ENCODE measurements at places on chromosomes 1 and 21.
A peak's percentile ranks its signal among the peaks of the same experiment; 100 is the strongest.

GRCh38 chr1:6950001-6950765, 164.9 kb downstream of the CAMTA1 start:
- no peak for DNase-seq

- peak; percentile 44 for DNase-seq
Observed at GRCh38 chr1:94801919-94802546, 18.1 kb upstream of the SLC44A3 start.

GRCh38 chr1:154908937-154909336, 27.6 kb downstream of the PMVK start:
- DNase-seq, result no peak

- no peak for DNase-seq
Observed at GRCh38 chr1:59803458-59804038, 11.2 kb upstream of the HOOK1 start.

- no peak for DNase-seq
Observed at GRCh38 chr1:43482215-43482614, 28.5 kb upstream of the HYI start.

DNA sequence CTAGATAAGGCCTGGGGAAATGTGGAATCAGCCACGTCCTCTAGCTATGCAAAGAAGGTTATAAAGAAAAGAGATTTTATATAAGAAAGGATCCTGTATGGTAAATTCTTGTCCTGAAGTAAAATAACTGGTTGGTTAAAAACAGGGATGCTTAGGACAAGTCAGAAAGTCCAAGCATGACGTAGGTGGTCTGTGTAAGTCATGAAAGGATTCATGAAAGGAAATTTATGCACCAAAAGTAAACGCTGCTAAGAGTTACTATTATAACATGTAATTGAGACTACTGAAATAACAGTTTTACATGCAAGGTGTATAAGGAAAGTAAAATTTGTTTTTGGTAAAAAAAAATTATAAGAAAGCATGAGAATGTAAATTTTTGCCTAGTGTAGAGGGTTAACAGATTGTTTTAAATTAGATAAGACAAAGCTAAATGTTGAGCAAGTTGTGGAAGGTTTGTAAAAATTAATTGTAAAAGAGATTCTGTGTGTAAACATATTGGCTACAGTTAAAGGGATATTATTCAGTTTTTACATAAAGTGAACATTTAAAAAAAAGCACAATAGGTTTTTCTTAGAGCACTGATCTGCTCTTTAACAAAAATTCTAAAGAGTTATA, 43.9 kb downstream of the PIGK start:
- DNase-seq, result no peak

GRCh38 chr1:109152196-109152595, 38.3 kb downstream of the ELAPOR1 start:
- no peak for DNase-seq

DNA sequence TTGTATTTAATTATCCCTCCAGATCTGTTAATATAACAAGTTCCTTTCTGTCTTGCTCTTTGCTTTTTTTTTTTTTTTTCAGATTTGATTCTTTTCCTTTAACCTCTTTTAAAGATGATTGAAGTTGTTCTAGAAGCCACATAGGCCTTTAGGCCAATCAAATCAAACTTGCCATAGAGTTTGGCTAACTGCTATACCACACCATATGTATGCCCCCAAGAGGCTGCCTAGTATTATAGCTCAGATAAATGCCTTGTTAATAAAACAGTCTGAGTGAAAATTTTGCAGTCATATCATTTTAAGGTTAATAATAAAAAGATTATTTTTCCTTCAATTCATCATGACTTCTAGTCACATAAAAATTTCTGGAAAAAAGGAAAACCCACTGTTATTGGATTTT, 696.0 kb upstream of the CHRM3 start:
- peak; percentile 25 for DNase-seq

DNA sequence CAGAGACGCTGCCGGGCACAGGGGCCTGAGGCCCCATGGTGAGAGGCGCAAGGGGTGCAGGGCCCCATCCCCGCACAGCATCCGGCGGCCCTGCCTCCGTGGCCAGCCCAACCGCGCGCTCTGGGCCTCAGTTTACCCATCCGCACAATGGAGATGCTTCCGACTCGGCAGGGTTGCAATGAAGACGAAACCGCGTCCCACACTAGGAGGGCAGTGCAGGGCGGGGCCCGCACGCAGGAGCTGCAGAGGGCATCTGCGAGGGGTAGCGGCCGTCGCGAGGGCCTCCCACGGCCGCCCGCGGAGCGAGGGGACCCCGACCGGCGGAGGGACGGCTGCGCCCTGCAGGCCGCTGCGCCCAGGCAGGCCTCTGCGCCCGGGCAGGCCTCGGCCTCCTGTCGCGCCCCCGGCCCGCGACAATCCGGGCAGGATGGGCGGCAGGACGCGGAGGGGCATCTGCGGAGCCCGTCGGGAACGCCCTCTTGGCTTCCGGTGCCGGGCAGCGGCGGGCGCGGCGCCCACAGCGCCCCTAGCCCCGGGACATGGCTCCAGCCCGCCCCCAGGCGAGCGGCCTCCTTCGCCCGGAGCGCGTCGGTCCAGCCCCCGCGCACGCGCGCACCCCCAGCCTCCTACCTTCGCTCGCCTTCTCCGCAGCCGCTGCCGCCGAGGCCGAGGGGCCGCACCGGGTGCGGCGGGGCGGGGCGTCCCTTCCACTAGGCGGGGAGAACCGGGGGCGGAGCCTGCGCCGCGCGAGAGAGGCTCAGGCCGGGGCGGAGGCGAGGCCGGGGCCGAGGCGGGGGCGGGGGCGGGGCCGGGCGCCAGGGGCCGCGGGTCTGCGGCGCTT, 15.3 kb downstream of the RNU1-1 start:
- DNase-seq, result peak; percentile 71

- no peak for DNase-seq
Observed at GRCh38 chr1:205287767-205288559, 33.6 kb downstream of the NUAK2 start.

DNA sequence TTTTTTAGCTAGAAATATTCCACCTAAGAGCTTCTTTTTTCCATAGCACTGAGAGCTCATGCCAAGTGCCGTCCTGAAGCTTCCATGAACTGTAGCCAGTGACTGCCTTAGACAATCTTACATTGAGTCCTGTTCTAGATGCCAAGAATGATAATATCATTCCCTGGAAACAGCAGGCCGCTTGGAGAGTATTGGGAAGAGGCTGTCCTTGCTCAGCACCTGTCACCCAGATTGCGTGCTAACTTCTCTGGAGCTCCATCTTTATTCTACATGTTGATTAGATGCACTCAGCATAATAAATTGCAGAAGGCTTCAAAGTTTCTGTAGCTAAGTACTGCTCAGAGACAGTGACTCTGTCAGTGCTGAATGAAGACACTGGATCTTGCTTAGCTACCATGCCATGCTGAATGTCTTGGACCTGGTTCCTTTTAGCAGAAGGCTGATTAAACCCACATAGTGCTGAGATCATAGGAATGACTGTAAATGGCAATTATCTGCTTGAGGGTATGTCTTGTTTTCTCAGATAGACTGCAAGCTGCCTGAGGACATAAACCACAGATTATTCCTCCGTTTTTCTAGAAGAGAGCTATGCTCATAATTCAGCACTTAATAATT, 83.1 kb upstream of the IRF2BP2 start:
- DNase-seq, result no peak

DNA sequence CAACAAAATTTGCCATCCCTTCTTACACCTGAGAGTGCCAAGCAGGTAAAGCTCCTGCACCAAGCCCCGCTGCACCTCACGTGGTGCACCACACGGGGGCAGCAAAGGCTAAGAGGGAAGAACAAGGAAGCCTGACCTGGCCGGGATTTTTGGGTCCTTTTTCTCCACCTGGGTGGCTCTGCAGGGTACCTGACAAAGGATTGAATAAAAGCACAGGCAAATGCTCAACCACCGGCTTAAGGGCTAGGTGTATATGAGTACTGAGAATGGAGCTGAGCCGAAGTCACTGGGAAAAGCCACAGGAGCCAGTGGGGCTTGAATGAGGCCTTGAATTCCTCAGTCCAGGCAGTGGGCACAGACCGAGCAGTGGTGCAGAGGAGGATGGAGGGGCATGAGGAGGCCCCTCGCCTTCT, 36.4 kb downstream of the ZNF697 start:
- DNase-seq, result peak; percentile 43

DNA sequence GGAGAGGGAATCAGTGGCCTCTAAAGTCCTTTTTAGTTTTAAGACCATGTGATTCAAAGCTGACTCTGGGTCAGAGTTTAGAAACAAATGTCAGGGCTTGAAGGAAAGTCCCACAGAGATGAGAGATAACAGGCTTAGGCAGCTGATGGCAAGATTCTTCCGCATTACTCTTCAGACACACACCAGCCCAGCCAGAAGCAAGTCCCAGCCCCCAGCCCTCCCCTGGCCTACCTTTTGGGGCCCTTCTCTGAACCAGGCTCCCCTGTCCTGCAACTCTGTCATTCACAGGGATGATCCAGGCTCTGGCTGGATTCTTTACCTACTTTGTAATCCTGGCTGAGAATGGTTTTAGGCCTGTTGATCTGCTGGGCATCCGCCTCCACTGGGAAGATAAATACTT, 13.1 kb upstream of the CASQ1 start:
- no peak for DNase-seq

DNA sequence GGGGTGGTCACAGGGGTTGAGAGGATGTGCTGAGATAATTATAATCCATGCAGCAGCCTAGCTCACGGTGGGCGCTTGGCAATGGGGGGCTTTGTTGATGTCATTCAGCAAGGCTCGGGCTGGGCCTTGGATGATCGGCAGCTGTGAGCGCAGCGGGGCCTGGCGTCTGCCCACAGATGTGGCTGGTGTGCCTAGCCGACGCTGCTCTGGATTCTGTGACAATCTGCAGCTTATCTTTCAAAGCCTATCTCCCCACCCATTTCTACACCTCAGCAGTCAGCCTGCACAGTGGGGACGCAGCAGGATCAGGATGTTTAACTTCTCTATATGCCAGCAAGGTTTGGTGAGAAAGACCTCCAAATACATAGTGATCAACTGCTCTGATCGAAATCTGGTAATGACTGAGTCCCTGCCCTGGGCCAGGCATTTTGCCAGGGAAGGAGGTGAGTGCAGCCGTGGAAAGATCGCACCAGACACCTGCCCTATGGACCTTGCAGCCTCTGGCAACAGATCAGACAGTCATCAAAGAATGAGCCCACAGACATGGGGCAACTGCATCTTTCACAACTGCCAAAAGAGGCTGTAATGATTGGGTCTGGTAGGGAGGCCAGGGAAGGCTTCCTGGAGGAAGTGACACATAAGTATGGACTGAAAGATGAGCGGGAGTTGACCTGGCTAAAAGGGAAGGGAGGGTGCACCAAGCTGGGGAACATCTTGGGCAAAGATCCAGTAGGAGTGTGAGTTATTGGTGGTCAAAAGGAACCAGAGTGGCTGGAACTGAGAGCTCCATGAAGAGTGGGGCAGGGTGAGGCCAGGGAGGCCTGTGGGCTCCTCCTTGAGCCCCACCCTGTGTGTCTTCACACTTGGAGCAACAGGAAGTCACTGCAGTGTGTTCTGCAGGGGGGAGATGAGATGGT, 35.3 kb downstream of the EPHB2 start:
- no peak for DNase-seq

DNA sequence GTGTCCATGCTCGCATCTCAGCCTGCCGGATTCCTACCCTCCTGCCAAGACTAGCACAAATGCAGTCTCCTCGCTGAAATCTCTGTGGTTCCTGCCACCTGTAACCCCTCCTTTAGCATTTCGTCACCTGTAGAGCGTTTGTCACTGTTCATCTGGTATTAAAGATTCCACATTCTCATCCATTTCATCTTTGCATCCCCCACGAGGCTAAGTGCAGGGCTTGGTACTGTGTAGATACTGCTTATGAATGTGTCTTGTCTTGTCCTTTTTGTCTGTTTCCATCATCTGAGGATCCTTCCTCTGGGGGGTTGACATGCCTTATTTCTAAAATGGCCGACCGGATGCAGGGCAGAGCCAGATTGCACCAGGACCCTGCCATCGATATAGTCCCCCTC, 53.7 kb upstream of the DNAJC6 start:
- no peak for DNase-seq

- DNase-seq, result no peak
Observed at GRCh38 chr1:192873836-192874235, 65.0 kb downstream of the RGS2 start.

- no peak for DNase-seq
Observed at GRCh38 chr1:110055493-110056284, 14.8 kb downstream of the ALX3 start.

- DNase-seq, result peak; percentile 66
Observed at GRCh38 chr1:6343506-6344405, 49.8 kb downstream of the ACOT7 start.
